Caki2 (cell line): ENCODE measurements at places on chromosomes 5 and 9.

DNA sequence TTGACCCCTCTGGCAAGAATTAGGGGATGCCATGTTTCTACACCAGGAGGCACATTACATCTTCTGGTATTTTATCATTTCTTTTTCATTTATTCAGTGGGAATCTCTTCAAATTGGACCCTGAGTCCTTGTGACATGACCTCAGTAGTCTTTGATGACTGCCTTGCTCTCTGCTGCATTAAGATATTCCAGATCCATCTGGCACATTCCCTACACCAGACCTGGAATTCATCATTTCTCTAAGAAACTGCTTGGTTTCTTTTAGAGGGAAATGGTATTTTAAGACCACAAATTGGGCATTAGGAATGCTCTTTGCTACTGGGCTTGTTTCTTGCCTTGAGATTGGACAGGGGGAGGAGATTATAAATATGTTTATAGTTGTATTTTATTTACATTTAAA lies 61.0 kb downstream of the GALNT10 start:
- DNase-seq: no peak

- no peak for DNase-seq
Observed at GRCh38 chr5:62029303-62029702, 276.7 kb upstream of the KIF2A start.

DNA sequence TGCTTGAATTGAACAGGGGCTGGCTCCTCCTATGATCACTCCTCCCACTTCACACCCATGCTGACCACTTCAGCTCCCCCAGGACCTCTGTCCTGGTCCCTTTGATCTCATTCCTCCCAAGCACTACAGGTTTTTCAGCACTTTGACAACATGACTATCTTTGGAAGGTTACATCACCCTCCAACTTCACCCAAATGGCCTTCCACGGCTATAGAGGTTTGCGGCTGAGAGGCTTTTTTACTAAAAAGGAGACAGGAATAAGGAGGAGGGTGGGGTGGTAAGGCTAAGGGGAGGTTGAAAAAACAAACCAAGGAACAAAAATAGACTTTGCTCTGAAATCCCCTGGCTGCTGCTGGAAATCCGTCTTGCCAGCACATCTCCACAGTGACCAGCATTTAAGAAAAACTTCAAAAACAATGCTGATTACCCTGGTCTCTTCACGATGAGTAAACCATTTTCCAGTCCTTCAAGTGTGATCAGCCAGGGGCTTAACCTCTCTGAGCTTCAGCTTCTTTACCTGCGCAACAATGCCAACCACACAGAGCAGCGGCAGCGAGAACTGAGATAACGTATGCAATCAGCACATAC lies 102.7 kb downstream of the DPYSL3 start:
- DNase-seq: peak; percentile 19

DNA sequence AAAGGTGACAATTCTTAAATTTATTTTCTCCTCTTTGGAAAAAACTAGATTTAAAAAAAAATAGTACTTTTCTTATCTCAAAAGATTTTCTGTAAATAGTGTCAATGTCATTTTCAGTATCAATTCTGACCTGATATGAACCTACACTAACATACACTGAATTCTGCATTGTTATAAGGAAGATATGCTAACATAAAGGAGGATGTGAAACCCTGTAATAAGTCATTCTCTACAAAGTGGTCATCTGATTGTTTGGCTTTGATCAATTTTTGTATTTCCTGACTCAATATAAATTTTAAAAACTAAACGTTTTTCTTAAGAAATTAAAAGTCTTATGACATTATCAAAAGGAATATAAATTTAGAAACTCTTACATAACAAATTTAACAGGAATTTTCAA lies 233.6 kb upstream of the EDIL3 start:
- DNase-seq: no peak

GRCh38 chr9:68669218-68669617 lies 35.8 kb upstream of the PIP5K1B start:
- no peak for DNase-seq

DNA sequence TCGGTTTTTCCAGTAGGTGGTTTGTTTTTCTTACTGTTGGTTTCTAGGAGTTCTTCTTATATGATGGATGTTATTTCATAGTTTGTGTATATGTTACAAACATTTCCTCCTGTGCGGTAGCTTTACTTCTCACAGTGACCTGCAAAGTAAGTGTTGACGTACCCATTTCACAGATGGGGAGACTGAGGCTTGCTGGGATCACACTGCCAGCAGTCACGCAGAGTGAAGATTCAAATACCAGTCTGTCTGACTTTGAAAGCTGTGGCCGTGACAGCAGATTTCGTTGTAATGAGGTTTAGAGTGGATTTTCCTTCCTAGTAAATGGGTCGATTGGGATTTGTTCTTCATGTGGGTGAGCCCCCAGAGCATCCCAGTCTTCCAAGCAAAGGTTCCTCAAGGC lies 13.0 kb downstream of the DBH start:
- DNase-seq: no peak

DNA sequence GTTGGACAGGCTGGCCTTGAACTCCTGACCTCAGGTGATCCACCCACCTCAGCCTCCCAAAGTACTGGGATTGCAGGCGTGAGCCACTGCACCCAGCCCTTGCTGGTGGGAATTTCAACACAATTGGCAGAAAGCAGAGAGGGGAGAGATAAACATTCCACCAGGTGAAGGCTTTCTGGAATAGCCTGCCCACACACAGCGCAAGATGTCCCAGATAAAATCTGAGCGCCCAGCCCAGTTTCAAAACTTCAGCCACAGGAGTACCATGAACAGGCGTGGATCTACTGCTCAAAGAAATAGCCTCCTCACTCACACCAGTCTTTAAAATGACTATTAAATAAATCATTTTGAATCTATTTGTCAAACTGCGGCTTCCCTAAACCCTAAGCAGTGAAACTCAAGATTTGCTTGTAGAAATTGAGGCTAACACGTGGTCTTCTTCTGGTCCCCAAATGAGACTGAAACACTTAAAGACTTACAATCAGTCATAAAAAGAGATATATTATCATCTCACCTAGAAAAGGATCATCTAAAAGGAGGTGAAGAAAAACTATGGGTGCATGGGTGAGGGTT lies 34.7 kb downstream of the CAPSL start:
- DNase-seq: no peak

DNA sequence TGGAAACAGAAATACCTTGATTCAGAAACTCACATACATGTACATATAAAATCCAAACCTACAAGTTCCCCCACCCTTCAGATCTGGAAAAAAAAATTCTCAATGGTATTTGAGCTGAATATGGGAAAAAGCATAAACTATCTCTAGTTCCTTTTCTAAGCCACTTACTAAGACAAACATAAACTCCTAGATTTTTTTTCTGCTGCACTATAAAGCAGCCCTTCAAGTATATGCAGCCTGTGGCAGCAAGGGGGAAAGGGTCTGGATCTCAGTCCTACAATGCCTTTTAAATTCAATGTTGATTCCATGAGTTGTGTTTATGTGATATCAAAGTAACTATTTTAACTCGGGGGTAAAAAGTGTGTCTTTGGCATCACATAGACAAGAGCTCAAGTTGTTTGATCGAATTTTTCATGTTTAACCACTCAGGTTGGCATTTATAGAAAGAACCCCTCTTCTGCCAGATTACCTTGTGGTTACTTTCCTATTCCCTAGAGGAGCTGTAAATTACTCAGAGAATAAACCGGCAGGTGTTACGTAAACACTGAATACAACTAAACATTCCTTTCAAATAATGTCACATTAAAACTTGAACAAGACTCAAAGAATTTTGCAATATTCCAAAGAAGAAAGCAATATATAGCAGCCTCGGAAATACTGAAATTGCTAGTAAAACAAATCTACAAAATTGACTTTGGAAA lies 91.8 kb upstream of the FER start:
- no peak for DNase-seq

GRCh38 chr5:176661676-176662075 lies 14.4 kb downstream of the TSPAN17 start:
- no peak for DNase-seq

DNA sequence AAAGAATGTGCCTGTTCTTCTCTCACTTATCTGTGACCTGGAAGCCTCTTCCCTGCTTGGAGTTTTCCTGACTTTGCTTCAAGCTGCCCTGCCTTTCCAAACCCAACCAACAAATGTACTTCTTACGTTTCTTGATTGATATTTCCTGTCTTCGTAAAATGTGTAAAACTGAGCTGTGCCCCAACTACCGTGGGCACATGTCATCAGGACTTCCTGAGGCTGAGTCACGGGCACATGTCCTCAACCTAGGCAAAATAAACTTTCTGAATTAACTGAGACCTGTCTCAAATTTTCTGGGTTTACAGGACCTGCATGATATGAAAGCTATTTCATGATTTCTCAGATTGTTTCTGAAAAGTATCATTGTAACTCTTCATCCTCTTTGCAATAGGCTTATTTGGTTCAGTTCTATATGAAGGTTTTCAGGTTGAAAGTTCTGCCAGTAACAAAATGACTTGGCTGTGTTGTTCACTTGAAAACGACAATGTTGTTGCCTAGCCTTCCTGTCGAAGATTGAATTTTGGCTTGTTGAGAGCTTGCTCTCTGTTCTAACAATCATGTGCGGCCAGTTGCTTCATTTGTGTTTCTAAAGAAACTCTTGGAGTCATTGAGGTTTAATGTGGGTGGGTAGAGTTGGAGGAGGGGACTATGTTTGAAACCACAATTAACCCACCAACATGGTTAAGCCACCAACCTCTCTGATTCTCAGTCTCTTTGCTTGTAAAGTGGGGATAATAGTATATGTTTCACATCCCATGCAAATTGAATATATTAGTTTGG lies 145.6 kb downstream of the FBXL7 start:
- no peak for DNase-seq

- DNase-seq: no peak
Observed at GRCh38 chr5:18607570-18607969, 973.3 kb downstream of the TAF11L14 start.

GRCh38 chr5:38562444-38563210 lies 6.2 kb upstream of the LIFR start:
- DNase-seq: peak; percentile 18

- DNase-seq: no peak
Observed at GRCh38 chr9:135081264-135081660, 6.2 kb upstream of the OLFM1 start.

- no peak for DNase-seq
Observed at GRCh38 chr9:137804908-137805630, 72.5 kb upstream of the CACNA1B start.

GRCh38 chr9:89639367-89639795 lies 34.6 kb downstream of the GADD45G start:
- no peak for DNase-seq

DNA sequence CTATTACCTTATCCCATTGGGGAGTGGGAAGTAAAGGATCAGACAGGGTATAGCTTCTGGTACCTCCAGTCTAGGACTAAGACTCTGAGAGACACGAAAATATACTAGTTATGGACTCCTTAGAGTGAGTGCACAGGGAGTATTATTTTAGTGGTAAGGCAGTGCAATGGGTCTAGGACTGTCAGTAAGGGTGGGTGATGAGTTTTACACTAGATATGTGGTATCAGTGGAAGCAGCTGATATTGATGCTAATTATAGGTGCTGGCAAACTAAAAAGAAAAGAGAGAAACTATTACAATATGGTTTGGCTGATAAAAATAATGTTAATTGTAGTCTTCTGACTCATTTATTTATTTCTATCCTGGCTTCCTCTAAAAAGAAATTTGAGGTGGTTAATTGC lies 118.6 kb downstream of the UNC13B start:
- no peak for DNase-seq

GRCh38 chr9:120937127-120937526 lies 10.5 kb upstream of the TRAF1 start:
- DNase-seq: no peak

DNA sequence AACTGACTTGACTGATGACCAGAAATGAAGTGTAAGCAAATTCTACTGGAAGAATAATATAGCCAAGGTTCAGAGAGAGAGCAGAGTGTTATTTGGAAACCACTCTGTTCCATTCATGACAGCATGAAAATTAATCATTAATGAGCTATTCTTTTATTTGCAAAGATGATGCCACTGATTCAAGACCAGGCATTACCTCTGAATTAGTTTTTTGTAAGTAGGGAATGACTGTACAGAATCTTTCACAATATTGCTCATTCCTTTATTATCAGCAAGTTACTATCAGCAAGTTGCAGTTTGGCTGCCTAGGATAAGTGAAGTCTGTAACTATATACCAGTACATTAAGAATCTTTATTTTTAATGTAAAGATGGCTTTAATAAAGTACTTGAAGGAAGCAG lies 75.1 kb upstream of the RGMB start:
- peak; percentile 4 for DNase-seq

- DNase-seq: no peak
Observed at GRCh38 chr5:178690208-178690607, 40.3 kb downstream of the ZNF354A start.

DNA sequence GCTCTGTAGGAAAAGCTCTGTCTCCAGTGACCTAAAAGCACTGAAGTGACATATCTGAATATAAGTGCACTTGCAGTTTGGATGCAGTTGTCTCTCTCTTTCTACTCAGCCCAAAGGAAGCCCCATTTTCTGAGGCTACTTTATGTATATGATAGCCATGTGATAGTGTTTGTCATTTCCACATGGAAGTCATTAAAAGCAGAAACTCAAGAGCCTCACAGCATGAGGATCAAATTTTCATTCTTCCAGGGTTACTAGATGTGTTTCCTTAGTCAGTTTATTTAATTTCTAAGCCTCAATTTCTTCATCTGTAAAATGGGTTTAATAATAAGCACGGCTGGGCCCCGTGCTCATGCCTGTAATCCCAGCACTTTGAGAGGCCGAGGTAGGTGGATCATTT lies 36.7 kb downstream of the RNF44 start:
- no peak for DNase-seq

DNA sequence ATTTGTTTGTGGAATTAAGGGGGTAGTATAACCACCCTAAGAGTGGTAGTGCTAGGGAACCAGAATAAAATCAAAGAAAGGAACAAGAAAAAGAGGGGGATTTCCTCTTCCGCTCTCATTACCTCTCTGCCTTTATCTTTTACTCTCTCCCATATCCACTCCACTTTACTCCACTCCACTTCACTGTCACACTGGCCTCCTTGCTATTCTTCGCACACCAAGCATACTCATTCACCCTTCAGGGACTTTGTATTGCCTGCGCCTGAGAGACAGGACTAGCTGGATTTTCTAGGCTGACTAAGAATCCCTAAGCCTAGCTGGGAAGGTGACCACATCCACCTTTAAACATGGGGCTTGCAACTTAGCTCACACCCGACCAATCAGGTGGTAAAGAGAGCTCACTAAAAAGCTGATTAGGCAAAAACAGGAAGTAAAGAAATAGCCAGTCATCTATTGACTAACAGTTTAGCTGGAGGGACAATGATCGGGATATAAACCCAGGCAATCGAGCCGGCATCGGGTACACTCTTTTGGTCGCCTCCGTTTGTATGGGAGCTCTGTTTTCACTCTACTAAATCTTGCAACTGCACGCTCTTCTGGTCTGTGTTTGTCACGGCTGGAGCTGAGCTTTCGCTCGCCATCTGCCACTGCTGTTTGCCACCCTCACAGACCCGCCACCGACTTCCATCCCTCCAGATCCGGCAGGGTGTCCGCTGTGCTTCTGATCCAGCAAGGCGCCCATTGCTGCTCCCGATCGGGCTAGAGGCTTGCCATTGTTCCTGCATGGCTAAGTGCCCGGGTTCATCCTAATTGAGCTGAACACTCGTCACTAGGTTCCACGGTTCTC lies 121.8 kb downstream of the FAM170A start:
- no peak for DNase-seq

- no peak for DNase-seq
Observed at GRCh38 chr5:88944751-88945531, 62.0 kb upstream of the MEF2C start.
